ENCODE measurements at places on chromosomes 5 and 9.
A peak's percentile ranks its signal among the peaks of the same experiment; 100 is the strongest.

GRCh38 chr9:103702572-103702971, 391.5 kb upstream of the SMC2 start:
- DNase-seq: peak; percentile 83

- DNase-seq: no peak
Observed at GRCh38 chr5:179822444-179822990, 1.8 kb downstream of the SQSTM1 start.

GRCh38 chr9:76378367-76379073, 15.7 kb downstream of the RFK start:
- no peak for DNase-seq

- no peak for DNase-seq
Observed at GRCh38 chr5:50822761-50823160, 156.3 kb downstream of the PARP8 start.

Data from NCI-H1436 treated with DMSO at 0.1 percent for 48 hours (cell line).